ENCODE measurements at places on chromosomes 3 and 15.

DNA sequence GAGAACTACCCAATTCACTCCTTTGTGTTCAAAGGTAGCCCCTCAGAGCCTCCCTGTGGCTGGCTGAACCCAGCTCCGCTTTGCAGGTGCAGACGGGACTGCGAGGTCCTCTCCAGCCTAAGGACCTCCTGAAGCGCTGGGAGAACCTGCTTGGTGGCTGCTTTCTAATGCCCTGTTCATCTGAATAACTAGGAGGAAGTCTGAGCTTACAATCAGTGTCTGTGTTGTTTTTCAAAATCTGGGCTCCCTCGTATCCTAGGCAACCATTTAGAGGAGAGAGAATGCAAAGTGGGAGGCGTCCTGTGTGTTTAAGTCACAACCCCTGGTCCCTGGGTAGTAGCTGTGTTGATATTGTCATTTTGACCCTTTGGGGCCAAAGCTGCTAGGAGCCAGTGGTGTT lies 99.9 kb downstream of the GABRG3 start:
- DNase-seq, result no peak

GRCh38 chr3:33839283-33839682 lies 40.9 kb downstream of the PDCD6IP start:
- no peak for DNase-seq

DNA sequence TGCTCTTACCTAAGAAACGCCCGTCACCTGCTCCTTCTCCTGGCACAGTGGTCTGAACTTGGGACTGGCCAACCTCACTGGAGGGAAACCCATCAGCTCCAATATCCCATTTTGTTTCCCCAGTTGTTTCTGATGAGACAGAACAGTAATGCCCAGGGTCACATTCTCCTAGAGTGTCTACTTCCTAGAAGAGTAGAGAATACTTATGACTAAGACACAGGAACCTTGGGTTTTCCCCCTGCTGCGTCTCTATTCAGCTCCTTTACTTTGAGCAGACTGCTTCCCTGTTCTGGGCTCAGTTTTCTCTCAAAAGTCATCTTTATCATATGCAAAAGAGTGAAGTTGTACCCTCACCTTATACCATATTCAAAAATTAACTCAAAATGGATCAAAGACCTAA lies 79.4 kb downstream of the POLR2M start:
- DNase-seq, result no peak

GRCh38 chr3:61438253-61439121 lies 122.9 kb upstream of the PTPRG start:
- DNase-seq, result no peak

GRCh38 chr15:38010395-38010794 lies 76.0 kb downstream of the TMCO5A start:
- DNase-seq, result no peak

DNA sequence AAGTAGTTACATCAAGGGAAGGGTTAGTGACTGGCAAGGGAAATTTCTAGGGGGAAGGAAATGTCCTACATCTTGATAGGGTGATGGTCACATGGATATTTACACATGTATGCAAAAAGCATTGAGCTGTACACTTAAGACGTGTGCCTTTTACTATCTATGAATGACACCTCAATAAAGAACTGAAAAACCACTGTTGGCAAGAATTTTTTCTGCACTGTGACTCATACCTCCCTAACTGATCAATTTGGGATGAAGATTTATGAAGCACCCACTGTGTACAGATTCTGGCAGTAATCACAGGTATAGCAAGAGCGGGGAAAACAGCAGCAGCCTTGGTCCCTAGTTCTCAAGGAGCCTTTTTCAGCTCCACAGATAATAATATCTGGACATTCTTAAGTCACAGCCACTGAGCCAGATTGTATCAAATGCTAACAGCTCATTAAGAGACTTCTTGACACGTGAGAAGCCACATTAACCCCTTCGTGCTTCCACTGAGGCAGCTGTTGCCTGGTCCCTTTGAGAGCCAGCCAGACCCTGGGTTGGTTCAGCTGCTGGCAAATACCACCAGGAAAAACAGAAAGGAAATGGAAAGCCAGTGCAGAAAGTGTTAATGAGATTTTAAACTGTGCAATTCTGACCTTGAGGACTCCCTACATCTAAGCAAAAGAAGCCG lies 32.0 kb upstream of the GALNT15 start:
- no peak for DNase-seq

DNA sequence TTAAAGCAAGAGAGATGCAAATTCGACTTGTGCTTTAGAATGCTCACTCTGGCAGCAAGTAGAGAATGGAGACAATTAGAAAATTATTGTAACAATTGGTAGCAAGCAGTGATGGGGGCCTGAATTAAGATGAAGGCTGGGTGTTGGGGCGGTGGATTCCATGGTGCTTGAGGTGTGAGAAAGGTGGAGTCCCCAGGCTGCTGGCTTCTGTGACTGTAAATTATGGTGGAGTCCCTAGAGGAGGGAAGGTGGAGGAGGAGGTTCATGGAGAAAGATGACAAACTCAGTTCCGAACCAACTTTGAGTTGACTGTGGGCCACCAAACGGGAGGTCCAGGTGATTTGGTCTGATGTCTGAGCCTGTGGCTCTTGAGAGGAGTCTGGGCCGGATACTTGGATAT lies 10.7 kb upstream of the SMAD3 start:
- DNase-seq, result no peak

DNA sequence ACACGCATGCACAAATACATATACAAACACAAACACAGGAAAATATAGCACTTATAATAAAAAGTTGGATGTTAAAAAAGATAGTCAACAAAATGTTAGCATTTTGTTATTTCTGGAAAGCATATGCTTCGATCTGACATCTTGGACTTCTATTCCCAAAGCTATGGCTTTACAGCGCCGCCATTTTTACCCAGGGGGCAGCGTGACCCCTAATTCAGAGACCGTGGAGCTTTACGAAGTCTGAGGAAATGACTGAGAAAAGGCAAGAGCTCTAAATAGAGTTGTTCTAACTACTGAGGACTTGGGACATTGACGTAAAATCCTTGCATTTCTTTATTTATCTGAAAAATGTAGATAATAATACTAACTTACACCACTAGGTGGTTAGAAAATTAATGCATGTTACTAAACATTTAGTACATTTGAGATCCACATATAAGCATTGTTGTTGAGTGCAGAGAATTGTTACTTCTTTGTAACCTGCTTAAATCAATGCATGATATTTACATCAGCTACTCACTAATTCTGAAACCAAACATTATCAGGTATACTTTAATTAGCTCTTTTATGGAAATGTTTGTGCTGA lies 155.4 kb downstream of the TP63 start:
- no peak for DNase-seq

DNA sequence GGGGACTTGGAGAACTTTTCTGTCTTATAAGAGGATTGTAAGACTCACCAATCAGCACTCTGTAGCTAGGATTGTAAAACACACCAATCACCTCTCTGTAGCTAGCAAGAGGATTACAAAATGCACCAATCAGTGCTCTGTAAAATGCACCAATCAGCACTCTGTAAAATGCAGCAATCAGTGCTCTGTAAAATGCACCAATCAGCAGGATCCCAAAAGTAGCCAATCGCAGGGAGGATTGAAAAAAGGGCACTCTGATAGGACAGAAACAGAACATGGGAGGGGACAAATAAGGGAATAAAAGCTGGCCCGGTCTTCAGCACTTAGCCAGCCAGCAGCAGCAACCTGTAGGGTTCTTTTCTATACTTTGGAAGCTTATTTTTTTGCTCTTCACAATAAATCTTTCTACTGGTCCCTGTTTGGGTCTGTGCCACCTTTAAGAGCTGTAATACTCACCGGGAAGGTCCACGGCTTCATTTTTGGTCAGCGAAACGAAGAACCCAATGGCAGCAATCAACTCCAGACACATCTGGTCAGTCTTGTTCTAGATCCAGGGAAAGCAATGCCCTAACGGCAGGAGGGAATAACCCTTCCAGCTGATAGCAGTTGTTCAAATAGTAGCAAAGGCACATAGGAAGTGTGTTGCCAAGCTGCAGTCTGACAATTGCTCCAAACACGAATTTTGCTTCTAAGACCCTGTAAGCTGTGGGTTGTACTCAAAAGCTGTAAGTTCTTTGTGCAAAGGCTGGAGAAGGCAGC lies 135.6 kb downstream of the TJP1 start:
- DNase-seq, result no peak

GRCh38 chr15:36185438-36185837 lies 394.0 kb upstream of the CDIN1 start:
- DNase-seq, result no peak

DNA sequence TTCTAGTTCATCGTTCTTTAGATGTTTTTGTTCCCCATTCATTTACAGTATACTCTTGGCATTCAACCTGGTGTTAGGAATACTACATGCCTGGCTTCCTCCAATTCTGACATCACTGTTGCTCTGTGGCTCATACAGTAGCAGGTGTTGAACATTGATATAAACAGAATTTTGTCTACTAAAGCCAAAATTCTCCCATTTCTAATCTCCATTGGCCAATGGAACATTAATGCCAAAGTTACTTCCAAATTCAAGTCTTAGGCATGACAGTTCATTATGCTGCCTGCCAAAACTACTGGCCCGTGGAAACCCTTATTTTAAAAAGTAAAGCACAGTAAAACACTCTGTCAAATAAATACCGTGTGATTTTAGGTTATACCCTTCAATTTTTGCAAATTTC lies 368.0 kb downstream of the NAALADL2 start:
- DNase-seq, result no peak

DNA sequence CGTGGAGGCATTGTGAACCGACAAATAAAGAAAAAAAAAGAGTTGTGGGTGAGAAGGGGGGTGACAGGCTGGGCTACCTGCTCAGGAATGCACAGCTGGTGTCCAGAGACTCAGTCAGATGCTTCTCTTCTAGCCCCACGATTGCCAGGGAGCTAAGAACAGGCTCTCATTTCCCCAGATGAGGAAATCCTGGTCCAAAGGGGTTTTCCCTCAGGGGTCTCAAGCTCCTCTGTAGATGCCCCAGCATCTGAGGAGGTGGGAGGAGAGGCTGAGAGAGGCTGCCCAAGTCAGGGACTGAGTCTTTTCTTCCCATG lies 35.5 kb downstream of the BNC1 start:
- DNase-seq, result no peak

DNA sequence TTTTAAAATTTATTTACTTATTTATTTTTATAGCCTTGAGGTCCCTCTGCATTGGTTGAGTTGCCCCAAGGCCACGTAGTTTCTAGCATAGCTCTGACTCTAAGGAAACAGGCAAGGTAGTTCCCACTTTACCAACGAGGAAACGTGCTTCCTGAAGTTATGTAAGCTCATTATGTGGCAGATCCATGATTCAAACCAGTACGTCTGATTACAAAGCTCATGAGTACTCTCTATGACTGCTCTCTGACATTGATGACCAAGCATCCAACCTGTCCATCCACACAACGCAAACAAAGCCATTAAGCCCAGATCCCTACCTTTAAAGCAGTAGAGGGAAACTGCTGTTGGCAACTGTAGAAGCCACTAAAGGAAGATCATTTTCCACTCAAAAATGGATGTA lies 25.6 kb downstream of the WWTR1 start:
- no peak for DNase-seq

DNA sequence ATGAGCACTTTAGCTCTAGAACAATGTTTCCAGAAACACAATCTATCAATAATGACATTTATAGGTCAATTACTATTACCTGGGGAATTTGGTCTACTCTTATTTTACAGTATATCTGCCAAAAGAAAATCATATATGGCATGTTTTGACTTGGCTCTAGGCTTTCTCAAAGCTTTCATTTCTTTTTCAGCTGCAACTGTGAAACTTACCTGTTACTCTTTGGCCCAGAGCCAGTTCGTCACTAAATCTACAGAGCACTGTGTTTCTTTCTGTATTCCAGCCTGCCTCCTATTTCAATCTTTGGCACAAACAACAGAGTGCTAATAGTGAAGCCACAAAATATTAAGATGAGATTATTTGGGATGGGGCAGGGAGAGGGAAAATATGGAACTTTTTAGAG lies 76.0 kb downstream of the P2RY1 start:
- DNase-seq, result no peak

DNA sequence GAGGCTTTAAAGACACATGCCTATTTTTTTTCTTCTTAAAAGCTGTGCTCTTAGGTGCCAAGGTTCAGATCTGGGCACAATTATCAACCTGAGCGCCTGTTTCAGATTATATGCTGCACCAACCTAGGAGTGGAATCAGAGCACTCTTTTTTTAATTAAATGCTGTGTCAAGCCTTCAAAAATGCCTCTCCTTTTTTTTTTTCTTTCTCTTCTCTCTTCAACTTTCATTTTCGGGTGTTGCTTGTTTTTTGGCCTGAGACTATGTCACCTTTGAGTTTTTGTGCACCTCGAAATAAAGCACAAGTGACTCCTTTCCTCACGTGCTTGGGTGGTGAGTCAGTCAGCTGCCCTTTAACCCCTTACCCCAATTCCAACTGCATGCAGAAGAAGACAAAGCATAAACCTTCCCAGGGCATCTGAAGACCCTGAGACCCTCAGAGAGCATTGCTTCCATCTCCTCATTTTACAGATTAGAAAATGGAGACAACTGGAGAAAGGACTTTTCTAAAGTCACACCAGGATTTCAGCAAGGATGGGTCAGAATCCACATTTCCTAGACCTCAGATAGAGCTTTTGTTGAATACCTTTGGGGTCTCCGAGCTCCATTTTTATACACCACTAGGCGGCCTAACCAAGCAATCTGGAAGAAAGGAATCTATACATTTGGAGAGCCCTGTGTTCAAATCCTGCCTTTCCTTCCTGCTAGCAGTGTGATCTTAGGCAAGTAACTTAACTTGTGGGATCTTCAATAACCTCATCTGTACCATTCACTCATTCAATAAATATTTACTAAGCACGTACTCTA lies 631 bp upstream of the PRICKLE2 start:
- no peak for DNase-seq

DNA sequence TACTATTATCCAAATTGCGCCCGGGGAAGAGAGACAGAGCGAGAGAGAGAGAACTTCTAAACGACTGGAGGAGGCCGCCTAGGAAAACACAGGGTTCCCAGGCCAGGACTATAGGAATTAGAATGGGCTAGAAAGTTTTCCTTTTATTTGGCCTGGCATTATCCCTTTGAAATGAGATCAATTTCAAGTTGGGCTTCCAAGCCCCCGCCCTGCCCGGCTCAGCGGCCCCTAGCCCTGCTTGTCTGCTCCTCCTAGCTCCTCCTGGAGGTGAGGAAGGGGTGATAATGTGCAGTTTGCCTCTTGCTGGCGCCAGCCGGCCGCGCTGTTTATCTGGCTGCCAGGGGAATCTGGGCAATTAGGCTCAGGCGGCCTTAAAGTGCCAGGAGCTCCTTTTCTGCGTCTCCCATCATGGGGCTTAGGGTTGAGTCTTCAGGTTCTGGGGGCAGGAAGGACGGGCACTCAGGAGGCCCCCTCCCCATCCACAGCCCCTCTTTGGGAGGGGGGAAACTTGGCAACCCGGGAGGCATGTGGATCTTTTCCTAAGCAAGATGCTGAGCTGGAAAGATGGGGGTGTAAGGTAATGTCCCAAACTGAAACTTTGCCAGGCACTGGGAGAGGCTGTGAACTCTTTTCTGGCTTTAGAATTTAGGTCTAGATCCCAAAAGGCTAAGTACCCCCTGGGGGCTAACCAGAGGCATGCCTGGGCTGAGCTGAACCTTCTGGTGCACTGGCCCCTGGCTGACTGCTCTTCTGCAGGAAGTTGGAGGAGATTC lies 5.5 kb downstream of the SMAD6 start:
- peak; percentile 55 for DNase-seq
